ENCODE measurements at places on chromosomes 3 and 15. TPM values are rescaled to one million over a fixed set of nuclear protein-coding genes. Genes with fewer than 3 reads are reported as not detected.

DNA sequence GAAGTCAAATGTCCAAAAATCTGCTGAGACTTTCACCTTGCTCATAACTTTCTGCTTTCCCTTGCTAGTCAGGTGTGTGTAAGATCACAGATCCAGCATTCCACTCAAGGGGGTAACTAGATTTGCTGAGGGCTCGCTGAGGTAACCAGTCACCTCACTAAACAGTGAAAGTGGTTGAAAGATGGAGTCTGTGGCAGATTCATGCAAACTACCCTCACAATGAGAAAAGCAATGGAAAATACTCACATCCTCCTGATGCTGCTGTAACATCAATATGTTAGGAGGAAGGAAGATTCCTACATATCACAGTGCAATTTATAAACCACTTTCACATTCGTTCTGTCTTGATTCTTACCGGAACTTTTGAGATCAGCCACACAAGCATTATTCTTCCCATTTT lies 174.3 kb upstream of the BCL6 start:
- H3K27me3 ChIP-seq: no peaks in the 10 kb centered on the region
- DNase-seq: no peak
- no peaks in the 10 kb centered on the region for H3K36me3 ChIP-seq
- peaks cover 22% of the 10 kb centered on the region for H3K4me1 ChIP-seq

The RLBP1 gene
- total RNA-seq: not detected

GRCh38 chr3:180466401-180467011 lies 135.5 kb upstream of the TTC14 start:
- DNase-seq: no peak
- H3K4me3 ChIP-seq: no peak overlapping the region
- no peaks in the 10 kb centered on the region for H3K4me1 ChIP-seq
- H3K36me3 ChIP-seq: no peaks in the 10 kb centered on the region
- no peak overlapping the region for H3K27ac ChIP-seq

GRCh38 chr15:76575274-76575673 lies 238.7 kb downstream of the ISL2 start:
- peaks cover under 1% of the 10 kb centered on the region for H3K36me3 ChIP-seq
- no peaks in the 10 kb centered on the region for H3K27me3 ChIP-seq
- no peak overlapping the region for H3K27ac ChIP-seq
- no peak overlapping the region for H3K4me3 ChIP-seq

DNA sequence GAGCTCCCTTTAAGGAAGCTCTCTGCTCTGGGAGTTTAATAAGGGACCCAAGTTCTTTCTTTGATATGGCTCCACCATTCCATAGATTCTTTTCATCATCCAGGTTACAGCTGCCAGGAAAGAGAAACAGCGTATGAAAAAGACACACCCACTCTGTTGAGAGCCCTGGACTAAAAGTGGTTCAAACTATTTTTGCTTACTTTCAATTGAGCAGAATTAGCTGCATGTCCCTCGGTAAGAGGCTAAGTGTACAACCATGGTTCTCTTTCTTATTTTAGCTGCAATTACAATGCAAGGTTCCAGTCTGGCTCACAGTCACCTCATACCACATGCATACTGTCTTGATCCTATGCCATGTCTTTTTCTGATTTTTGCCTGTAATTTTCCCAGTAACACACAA lies 1288.3 kb downstream of the NSUN3 start:
- no peaks in the 10 kb centered on the region for H3K36me3 ChIP-seq
- no peak overlapping the region for H3K27ac ChIP-seq
- no peaks in the 10 kb centered on the region for H3K27me3 ChIP-seq
- no peak overlapping the region for H3K4me3 ChIP-seq
- H3K4me1 ChIP-seq: no peaks in the 10 kb centered on the region
- no peak for DNase-seq

- H3K27ac ChIP-seq: no peak overlapping the region
- H3K36me3 ChIP-seq: no peaks in the 10 kb centered on the region
- DNase-seq: no peak
- H3K4me1 ChIP-seq: peaks cover 11% of the 10 kb centered on the region
Observed at GRCh38 chr15:63037976-63038720, 4.4 kb upstream of the TPM1 start.

The GRAMD1C gene
- total RNA-seq: 0.55 TPM

The CMC1 gene
- total RNA-seq: 6.6 TPM

GRCh38 chr15:41594801-41595746 lies 36.1 kb downstream of the TYRO3 start:
- H3K27me3 ChIP-seq: no peaks in the 10 kb centered on the region
- no peak overlapping the region for H3K4me3 ChIP-seq
- DNase-seq: no peak
- H3K4me1 ChIP-seq: no peaks in the 10 kb centered on the region

The GOLIM4 gene
- total RNA-seq: 0.36 TPM

GRCh38 chr15:91282486-91282885 lies 182.4 kb downstream of the SV2B start:
- no peak overlapping the region for H3K27ac ChIP-seq
- H3K4me1 ChIP-seq: no peaks in the 10 kb centered on the region
- no peak for DNase-seq
- no peaks in the 10 kb centered on the region for H3K36me3 ChIP-seq
- H3K4me3 ChIP-seq: no peak overlapping the region
- H3K27me3 ChIP-seq: no peaks in the 10 kb centered on the region

DNA sequence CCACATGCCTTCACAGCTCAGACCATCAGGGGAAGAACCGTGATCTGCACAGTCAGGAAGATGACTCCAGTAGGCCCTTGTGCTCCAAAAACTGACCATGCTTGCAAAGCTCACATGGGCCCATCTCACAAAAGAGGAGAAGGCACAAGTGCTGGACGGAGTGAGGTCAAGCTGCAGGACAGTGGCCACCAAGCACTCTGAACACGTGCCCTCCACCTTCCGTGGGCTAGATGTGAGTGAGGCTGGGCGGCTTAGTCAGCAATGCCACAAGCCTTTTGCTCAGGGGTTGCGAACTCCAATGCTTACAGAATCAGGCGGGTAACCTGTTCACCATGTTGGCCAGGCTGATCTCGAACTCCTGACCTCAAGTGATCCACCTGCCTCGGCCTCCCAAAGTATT lies 70.9 kb downstream of the SCN5A start:
- no peak overlapping the region for H3K4me3 ChIP-seq
- no peak overlapping the region for H3K27ac ChIP-seq
- no peaks in the 10 kb centered on the region for H3K4me1 ChIP-seq
- DNase-seq: no peak
- H3K36me3 ChIP-seq: no peaks in the 10 kb centered on the region

The MYZAP gene
- 1.1 TPM for total RNA-seq

DNA sequence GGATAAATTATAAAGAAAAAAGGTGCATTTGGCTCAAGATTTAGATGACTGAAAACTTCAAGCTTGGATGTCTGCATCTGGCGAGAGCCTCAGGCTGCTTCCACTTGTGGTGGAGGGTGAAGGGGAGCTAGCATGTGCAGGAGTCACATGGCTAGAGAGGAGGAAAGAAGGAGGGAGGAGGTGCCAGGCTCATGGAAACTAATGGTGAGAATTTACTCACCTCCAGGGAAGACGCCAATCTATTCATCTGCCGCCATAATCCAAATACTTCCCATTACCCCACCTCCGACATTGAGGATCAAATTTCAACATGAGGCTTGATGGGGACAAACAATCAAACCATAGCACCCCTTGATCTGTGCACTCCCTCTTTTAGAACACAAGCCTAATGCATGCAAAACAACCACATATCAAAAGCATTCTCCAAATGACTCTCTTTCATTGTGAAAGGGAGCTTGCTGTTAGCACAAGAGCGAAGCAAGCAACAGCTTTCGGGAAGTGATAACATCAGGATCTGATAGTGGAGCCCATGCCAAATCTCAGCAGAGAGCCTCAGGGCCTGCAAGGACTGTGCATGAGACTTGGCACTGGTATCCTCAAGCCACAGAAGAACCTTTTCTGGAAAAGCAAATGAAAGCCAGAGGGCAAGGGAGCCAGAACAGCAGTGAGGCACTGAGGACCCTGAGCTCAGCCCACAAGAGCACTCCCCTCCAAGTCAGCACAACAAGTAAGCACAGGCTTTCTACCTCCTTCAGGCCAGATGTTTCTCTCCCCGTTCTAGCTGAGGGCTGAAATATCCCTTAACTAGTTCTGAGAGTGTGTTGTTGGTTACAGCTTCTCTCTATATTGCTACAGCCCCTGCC lies 50.2 kb upstream of the THBS1 start:
- no peak overlapping the region for H3K4me3 ChIP-seq
- H3K27ac ChIP-seq: no peak overlapping the region
- DNase-seq: no peak
- no peaks in the 10 kb centered on the region for H3K4me1 ChIP-seq
- H3K36me3 ChIP-seq: no peaks in the 10 kb centered on the region
- no peaks in the 10 kb centered on the region for H3K27me3 ChIP-seq

- no peaks in the 10 kb centered on the region for H3K36me3 ChIP-seq
- H3K4me1 ChIP-seq: peaks cover 39% of the 10 kb centered on the region
- peak overlapping the region; percentile 61 for H3K27ac ChIP-seq
- H3K4me3 ChIP-seq: no peak overlapping the region
Observed at GRCh38 chr3:98557324-98558010, 25.7 kb downstream of the GPR15 start.

The MRAS gene
- total RNA-seq: 0.47 TPM

DNA sequence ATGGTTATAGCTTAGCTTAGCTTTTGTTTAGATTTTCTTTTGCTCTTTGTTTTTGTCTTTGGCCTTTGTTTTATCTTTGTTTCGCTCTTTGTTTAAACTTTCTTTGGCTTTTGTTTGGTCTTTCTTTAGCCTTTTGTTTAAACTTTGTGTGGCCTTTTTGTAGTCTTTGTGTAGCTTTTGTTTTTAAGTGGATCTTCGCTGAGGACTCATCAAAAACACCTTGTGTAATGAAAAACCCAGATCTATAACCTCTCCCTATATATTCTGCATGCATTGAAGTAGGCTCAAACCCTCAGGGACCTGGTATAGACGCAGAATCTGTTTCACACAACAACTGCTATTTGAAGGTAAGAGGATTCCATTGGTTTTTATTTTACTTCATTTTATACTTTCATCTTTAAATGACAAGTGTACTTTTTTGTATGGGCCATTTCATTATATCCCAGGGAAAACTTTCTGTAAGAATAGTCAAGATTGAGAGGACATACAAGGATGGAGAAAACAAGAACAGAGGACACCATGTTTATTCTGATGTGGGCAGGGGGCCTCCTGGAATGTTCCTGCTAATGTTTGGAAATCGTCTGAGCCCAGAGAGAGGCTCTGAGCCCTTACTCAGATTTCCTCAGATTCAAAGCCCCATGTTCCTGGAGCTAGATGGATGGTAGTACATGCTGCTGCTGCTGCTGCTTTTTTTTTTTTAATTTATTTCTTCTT lies at the start of gene MOBP:
MOBP (plus strand) TSS at position 287 of the 714 bp plus-strand sequence. CDS start 34,390 bp downstream, outside the sequence.
- no peaks in the 10 kb centered on the region for H3K36me3 ChIP-seq
- no peaks in the 10 kb centered on the region for H3K27me3 ChIP-seq
- H3K4me3 ChIP-seq: no peak within 1 kb of the TSS
- DNase-seq: no peak

DNA sequence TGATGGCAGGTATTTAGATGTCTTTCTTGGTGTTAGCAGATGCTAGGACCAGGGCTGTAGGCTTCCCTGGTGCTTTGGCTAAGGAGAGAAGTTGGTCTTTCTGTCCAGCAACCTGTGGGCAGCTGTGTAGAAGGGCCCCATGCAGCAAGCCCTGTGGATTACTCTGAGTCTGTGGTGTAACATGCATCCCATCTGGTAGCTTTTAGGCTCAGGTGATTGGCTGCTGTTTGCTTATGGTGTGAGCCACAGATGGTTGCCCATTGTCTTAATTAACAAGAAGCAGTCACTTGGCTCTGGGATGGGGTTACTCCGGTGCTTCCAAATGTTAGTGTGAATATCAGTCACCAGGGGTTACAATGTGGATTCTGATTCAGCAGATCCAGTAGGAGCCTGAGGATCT lies 368.6 kb upstream of the C2CD4B start:
- H3K36me3 ChIP-seq: no peaks in the 10 kb centered on the region
- no peak for DNase-seq

The CCDC39 gene
- total RNA-seq: not detected

DNA sequence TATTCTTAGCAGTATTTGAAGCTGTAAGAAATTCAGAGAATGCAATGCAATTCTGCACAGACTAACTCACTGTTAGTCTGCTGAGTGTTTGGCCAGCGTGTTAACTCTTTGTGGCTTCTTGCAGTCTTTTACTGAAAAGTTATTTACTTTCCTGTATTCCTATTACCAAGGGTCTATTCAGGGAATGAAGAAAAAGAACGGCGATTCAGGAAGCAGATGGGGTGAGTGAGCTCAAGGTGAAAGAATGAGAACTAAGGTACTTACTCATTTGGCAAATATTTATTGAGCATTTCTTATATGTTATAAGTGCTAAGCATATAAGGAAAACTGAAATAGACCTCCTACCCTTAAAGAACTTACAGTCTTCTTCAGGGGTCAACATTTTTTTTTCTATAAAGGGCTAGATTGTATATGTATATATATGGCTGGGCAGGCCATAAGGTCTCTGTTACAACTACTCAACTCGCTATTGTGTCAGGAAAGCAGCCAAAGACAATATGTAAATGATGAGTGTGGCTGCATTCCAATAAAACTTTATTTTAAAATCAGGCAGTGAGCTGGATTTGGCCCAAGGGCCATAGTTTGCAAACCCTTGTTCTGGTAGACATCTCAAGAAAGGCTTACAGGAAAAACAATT lies 271.9 kb upstream of the GADL1 start:
- H3K27ac ChIP-seq: no peak overlapping the region
- H3K4me3 ChIP-seq: no peak overlapping the region
- H3K36me3 ChIP-seq: no peaks in the 10 kb centered on the region
- H3K27me3 ChIP-seq: no peaks in the 10 kb centered on the region
- DNase-seq: no peak
- H3K4me1 ChIP-seq: peaks cover 3% of the 10 kb centered on the region

GRCh38 chr3:183513046-183513706 lies 42.3 kb downstream of the KLHL6 start:
- H3K4me3 ChIP-seq: no peak overlapping the region
- peaks cover 51% of the 10 kb centered on the region for H3K4me1 ChIP-seq
- DNase-seq: peak; percentile 36

GRCh38 chr15:101563176-101563796 lies 73.8 kb upstream of the PCSK6 start:
- peaks cover 8% of the 10 kb centered on the region for H3K27me3 ChIP-seq
- DNase-seq: no peak
- H3K4me3 ChIP-seq: no peak overlapping the region
- H3K4me1 ChIP-seq: no peaks in the 10 kb centered on the region

DNA sequence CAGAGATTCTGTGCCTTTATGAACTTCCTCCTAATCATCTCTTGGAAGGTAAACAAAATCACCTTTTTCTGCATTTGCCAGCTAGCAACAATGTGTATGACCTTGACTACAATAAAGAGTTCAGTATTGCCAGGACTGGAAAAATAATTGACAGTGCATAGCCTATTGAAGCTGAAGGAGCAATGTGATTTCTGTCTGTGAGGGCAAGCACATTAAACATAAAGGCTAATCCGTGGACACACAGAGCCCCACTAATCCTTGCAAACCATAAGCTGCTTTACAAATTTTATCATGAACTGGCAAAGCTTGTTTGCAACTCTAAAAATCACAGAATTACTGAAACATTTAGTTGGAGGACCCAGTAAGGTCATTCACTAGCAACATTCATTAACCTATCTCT lies 563.8 kb downstream of the PYDC2 start:
- H3K27ac ChIP-seq: no peak overlapping the region
- H3K36me3 ChIP-seq: no peaks in the 10 kb centered on the region
- no peaks in the 10 kb centered on the region for H3K27me3 ChIP-seq
- H3K4me1 ChIP-seq: no peaks in the 10 kb centered on the region
- no peak overlapping the region for H3K4me3 ChIP-seq
